GM12878 (cell line): ENCODE measurements at places on chromosomes 3 and 15.

DNA sequence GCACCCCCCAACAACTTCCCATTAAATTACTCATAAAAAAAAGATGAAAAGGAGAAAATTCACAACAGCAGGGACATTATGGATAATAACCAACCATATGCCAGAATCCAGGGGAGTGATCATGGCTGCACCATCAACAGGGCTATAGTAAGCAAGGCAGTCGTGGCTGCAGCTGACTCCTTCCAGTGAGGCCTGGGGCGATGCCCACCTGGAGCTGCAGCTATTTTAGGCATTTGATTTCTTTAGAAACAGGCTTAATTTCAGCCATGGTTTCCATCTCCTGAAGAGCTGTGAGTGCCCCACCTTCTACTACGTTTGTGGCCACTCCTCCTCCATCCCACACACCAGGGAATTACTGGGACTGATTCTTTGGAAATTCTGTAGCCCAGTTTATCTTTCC is 84.0 kb downstream of the MINAR1 start:
- no peak overlapping the region for H3K27ac ChIP-seq
- no peak for DNase-seq
- H3K4me3 ChIP-seq = no peak overlapping the region
- H3K4me1 ChIP-seq = no peaks in the 10 kb centered on the region
- H3K36me3 ChIP-seq = no peaks in the 10 kb centered on the region

GRCh38 chr3:133860519-133860918 is 35.2 kb downstream of the RAB6B start:
- H3K27me3 ChIP-seq = no peaks in the 10 kb centered on the region; the same call in 1 of the 2 replicates

GRCh38 chr3:73804204-73804603 is 179.5 kb upstream of the PDZRN3 start:
- no peak overlapping the region for H3K27ac ChIP-seq
- no peaks in the 10 kb centered on the region for H3K27me3 ChIP-seq
- H3K4me3 ChIP-seq = no peak overlapping the region
- DNase-seq = no peak
- H3K36me3 ChIP-seq = no peaks in the 10 kb centered on the region

DNA sequence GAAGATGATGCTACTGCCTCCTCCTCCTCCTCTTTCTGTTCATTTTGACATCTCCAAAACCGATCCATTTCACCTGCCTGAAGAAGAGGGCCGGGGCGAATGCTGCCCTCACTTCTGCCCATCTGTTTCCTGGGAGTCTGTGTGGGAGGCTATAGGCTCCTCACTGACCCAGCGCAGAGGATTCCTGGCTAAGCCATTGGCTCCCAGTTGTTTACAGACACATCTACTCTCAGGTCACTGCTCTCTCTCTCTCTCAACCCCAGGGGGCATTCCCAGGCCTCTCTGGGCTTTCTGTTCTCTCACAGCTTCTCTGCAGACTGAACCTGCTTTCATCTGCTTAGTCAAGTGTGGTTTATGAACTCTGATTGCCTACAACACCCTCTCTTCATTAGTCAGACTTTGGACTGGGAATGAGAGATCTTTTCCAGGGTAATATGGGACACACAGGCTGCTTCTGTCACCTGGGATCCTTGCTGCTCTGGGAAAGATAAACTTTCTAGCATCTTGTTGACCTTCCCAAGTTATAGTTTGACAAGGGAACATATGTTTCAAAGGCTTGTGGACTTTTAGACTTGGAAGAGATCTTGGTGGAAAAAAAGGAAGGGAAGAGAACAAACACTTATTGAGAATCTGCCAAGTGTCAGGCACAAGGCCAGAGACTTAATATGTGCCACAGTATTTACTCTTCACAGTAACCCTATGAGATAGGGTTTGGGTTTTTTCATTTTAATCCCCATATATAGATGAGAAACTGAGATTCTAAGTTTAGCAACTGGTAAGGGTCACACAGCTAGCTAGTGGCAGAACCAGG is 30.2 kb upstream of the USP3 start:
- peaks cover 62% of the 10 kb centered on the region for H3K4me1 ChIP-seq
- peak overlapping the region; percentile 59 for H3K4me3 ChIP-seq
- no peaks in the 10 kb centered on the region for H3K27me3 ChIP-seq
- peak; percentile 97 for DNase-seq
- no peaks in the 10 kb centered on the region for H3K36me3 ChIP-seq

DNA sequence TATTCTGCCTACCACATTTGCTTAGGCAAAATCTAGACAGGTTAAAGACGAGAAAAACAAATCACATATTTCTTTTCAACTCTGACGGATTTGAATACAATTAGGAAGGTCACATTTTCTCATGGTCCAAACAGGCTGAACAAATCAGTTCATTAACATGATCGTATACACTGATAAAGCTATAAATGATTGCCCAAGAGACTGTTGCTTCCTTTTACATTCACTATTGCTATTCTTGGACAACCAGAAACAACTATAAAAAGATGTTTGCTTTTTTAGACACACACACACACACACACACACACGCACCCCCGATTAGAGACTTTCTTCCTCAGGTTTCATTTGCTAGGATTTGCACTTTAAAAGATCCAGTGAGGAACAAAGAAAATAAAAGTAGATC is 122.3 kb upstream of the BHLHE40 start:
- H3K36me3 ChIP-seq = no peaks in the 10 kb centered on the region
- no peak overlapping the region for H3K4me3 ChIP-seq
- no peak overlapping the region for H3K27ac ChIP-seq
- no peaks in the 10 kb centered on the region for H3K4me1 ChIP-seq
- DNase-seq = no peak

DNA sequence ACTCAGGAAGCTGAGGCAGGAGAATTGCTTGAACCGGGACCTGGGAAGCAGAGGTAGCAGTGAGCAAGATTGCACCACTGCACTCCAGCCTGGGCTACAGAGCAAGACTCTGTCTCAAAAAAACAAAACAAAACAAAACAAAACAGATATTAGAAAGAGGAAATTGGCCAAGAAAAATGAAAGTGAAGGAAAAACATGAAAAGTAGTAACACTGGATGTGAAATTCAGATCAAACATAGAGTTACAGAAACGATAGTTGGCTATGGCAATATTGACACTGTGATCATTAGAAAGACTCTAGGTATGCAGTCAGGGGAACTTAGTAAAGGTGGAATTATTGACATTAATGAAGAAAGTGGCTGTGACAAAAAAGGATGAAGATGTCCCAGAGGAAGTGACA is 13.2 kb upstream of the TIPARP start:
- H3K27ac ChIP-seq = no peak overlapping the region
- no peak overlapping the region for H3K4me3 ChIP-seq
- no peak for DNase-seq
- H3K4me1 ChIP-seq = peaks cover 49% of the 10 kb centered on the region
- no peaks in the 10 kb centered on the region for H3K27me3 ChIP-seq

DNA sequence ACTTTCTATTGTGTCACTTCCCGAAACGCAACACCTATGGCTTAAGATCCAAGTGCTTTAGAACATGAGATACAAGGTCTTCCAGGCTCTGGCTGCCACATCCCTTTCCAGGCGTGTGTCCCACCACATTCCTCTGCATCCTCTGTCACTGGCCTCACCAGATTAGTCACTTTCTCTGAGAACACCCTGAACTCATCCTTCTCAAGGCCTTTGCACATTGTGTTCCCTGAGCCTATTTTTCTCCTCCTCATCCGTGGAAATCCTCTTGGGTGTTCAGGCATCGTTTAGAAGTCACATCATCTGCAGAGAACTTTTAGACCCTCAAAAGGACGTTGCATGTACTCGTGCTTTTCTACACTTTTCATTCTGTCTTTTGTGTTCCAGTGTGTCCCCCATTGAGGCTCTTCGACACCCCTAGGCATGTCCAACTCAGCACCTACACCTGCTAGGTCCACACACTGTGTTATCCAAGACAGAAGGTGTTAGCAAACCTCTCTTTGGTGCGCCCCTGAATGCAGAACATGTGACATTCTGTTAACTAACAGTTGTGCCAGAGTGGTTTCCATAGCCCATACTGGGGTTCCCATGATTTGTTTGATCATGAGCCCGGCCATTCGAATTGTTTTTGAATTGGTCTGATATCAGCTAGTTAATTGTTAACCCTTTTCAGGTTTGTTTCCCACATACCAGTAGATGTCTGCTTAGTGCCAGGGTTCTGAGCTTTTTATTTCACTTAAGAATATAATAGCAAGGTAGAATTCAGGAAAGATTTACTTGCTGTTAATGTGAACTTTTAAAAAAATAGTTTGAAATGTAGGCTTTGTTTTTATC is 67.2 kb downstream of the LPP start:
- H3K27me3 ChIP-seq = peaks cover 7% of the 10 kb centered on the region; the same call in 1 of the 2 replicates
- no peaks in the 10 kb centered on the region for H3K4me1 ChIP-seq
- no peak overlapping the region for H3K4me3 ChIP-seq
- no peak for DNase-seq
- H3K36me3 ChIP-seq = no peaks in the 10 kb centered on the region

GRCh38 chr3:183825456-183826161 is at the start of gene MAP6D1:
Gene MAP6D1, minus strand, starts transcription at chr3:183825577. Its CDS starts 30 bp downstream, at chr3:183825547.
- no peaks in the 10 kb centered on the region for H3K27me3 ChIP-seq
- peaks cover 7% of the 10 kb centered on the region for H3K36me3 ChIP-seq
- H3K27ac ChIP-seq = no peak within 1 kb of the TSS
- H3K4me3 ChIP-seq = peak within 1 kb of the TSS; percentile 66; the same call in 1 of the 2 replicates

GRCh38 chr3:32367442-32367841 is 24.2 kb upstream of the CMTM7 start:
- peaks cover 2% of the 10 kb centered on the region; the same call in 1 of the 2 replicates for H3K27me3 ChIP-seq
- H3K27ac ChIP-seq = no peak overlapping the region
- H3K4me1 ChIP-seq = peaks cover 21% of the 10 kb centered on the region

DNA sequence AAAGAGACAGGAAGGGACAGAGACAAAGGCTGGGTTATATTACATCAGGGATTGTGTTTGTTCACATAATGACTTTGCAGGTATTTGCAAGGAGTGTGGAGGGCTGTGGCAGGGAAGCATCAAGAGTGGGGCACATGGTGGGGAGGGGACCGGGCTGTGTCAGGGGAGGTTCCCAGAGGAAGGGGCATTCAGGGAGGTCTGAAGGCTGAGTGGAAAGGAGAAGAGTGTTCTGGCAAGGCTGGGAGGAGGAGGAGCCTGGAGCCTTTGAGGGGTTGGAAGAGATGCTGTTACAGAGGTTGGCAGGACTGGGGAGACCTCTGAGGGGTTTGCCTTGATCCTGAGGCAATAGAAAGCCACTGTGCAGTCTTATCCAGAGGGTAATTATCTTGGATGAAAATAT is 49.4 kb downstream of the EXOG start:
- no peaks in the 10 kb centered on the region for H3K36me3 ChIP-seq
- no peak overlapping the region for H3K4me3 ChIP-seq
- H3K4me1 ChIP-seq = no peaks in the 10 kb centered on the region

GRCh38 chr15:29039466-29040369 is 153.9 kb downstream of the APBA2 start:
- DNase-seq = peak; percentile 7
- H3K27me3 ChIP-seq = no peaks in the 10 kb centered on the region
- no peaks in the 10 kb centered on the region for H3K36me3 ChIP-seq
- no peak overlapping the region for H3K27ac ChIP-seq

DNA sequence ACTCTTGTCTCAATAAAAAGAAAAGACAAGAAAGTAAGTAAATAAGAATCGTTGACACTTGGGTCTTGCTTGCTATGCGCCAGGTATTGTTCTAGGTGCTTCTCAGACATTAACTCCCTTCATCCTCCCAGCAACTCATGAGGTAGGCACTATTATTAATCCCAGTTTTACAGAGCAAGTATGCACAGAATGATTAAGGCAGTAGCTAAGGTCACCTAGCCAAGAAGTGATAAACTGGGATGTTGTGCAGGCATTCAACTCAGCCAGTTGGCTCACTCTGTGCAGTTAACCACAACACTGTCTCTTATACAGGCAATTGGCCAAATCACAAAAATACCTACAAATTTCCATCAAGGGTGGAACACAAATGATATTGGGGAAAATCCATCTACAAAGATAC is 1.7 kb upstream of the C3orf33 start:
- no peaks in the 10 kb centered on the region for H3K27me3 ChIP-seq
- H3K27ac ChIP-seq = no peak overlapping the region
- no peak overlapping the region for H3K4me3 ChIP-seq

GRCh38 chr3:25719321-25719720 is 54.6 kb upstream of the TOP2B start:
- no peak for DNase-seq
- H3K36me3 ChIP-seq = no peaks in the 10 kb centered on the region
- peaks cover 6% of the 10 kb centered on the region for H3K4me1 ChIP-seq
- no peaks in the 10 kb centered on the region for H3K27me3 ChIP-seq
- H3K4me3 ChIP-seq = no peak overlapping the region
- no peak overlapping the region for H3K27ac ChIP-seq

DNA sequence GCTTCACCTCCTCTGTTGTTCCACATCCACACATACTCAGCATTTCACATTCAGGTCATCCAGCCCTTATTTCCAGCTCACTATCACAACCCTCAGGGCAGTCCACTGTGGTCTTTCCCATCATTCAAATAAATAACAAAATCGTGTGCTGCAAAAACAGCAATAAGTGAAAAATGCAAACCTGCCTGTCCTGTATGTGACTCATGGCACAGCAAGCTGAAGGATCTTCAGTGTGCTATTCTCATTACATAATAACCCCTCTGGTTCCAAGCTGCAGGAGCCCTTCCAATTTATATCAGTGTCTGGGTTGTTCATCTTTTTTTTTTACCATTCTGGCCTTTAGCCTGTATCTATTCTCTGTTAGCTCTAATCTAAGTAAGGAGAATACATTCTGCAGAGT is 185.3 kb upstream of the UBE2E2 start:
- no peak overlapping the region for H3K27ac ChIP-seq
- H3K4me3 ChIP-seq = no peak overlapping the region
- no peak for DNase-seq
- no peaks in the 10 kb centered on the region for H3K4me1 ChIP-seq

DNA sequence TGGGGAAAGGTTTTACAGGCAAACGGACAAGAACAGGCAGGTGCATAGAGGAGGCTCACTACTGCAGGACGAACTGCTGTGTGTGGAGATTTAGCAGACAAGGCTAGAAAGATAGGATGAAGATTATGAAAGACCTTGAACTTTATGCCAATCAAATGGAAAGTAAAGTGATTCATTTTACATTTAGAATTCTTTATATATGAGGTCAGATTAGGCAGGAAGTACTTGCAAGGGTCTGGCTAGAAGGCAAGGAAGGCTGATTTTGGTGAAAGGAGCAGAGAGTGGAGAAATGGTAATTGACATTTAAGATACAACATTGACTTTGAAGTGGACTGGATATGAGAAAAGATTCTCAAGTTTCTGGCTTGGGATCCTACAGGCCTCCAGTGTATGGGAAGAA is 33.6 kb downstream of the PLSCR4 start:
- no peak overlapping the region for H3K27ac ChIP-seq
- H3K27me3 ChIP-seq = no peaks in the 10 kb centered on the region
- H3K4me1 ChIP-seq = no peaks in the 10 kb centered on the region
- no peak overlapping the region for H3K4me3 ChIP-seq
- no peaks in the 10 kb centered on the region for H3K36me3 ChIP-seq
